Stimulated activated CD8-positive, alpha-beta memory T cell treated with anti-CD3 and anti-CD28 coated beads, Interleukin-4, amount 100 ng/mL, for 48 hours (primary cell): ENCODE measurements at places on chromosomes 13 and 19.
A peak's percentile ranks its signal among the peaks of the same experiment; 100 is the strongest.

DNA sequence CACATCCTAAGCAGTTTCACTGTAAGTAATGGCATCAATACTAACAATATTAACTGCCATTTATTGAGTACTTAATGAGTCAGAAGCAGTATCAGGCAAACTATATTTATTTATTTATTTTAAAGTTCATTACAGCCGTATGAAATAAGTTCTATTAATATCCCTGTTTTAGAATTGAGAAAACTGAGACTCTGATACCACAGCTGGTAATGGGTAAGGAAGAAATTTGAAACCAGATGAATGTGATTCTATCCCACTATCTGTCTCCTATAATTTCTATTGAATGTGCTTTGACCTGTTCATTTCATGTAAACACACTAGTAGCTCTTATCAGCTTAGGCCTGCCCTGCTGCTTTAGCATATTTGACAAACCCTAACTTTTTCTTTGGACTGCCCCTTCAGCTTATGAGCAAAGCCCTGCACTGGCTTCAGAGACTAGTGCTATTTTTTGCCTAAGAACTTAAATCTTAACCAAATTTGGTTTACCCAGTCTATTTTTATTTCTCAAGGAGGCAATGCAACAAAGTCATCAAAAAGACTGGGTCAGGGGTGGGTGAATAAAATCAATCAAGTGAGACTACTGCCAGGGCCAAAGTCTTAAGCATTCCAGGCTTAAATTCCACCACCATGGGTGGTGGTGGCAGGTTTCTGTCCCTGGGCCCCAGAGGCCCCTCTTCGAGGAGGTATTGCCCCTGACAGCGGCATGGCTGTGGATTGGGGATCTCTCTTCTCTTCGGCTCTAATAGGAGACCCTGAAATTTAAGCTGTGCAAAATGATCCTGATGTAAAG is 143.4 kb downstream of the DLEU7 start:
- no peak for DNase-seq

DNA sequence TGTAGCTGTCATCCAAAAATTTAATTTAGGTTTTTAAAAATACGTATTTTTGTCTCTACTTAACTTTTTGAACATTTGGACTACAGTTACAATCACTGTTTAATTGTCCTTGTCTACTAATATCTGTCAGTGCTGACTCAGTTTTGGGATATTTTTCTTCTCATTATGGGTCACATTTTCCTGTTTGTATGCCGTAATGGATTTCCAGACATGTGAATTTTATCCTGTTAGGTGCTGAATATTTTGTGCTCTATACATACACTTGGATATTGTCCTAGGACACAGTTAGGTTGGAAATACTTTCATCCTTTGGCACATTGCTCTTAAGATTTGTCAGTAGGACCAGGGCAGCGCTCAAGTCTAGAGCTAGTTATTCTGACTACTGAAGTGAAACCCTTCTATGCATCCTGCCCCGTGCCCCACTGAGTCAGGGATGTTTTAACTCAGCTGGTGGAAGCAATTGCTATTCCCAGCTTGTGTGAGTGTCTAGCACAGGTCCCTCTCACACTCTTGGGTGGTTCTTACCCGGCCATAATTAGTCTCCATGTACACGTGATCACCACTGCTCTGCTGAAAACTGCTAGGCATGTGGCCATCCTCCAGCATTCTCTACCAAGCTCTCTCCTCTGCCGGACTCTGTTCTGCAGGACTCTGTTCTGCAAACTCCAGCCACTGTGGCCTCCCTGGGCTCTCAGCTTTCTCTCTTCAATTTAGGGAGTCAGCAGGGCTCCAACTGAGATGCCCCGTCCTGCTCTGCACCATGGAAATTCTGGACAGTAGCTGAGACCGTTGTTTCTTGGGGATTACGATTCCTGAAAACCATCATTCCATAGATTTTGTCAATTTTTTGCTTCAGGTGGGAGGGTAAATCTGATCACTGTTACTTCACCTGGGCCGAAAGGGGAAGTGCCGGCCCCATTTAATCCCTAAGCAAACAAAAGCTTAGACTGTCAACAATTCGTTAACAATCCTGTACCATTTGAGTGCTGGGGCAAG is 11.1 kb downstream of the PROZ start:
- DNase-seq: no peak

GRCh38 chr19:41801792-41802211 is 5.4 kb downstream of the CEACAM3 start:
- no peak for DNase-seq

DNA sequence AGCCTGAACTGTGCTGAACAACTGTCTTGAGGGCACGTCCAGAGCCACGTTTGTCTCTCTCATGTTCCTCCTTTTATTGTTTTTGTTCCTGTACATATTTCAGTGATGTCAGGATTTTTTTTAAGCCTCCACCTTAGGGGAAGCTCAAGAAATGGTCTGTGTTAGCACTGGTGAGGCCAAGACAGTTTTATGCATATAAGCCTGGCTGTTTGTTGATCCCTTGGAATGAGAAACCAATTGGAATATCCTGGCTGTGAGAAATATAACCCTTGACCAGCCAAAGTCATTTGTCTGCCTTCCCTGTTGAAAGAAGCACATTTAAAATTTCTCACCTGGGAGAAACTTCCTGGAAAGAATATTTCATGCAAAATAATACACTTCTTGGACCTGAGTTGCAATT is 115.8 kb downstream of the DNAJC15 start:
- DNase-seq: no peak

DNA sequence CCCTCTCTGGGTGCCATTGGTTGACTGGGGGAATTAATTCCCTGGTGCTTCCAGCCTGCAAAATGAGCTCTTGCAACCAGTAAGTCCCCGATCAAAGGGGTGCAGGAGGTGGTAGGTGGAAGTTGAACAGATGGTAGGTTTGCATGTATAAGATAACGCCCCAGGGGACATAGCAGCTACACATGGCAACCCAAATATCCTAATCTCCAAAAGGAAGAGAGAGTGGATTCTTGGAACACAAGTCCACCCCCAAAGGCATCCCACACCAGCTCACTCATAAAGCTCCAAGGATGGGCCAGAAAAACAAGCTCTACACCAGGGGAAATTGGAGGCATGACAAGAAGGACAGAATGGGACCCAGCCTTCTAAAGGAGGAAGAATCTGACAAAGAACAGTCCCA is 4.8 kb downstream of the CD209 start:
- no peak for DNase-seq

GRCh38 chr19:20107301-20107700 is 29.5 kb downstream of the ZNF90 start:
- no peak for DNase-seq

GRCh38 chr13:51959773-51960172 is 51.5 kb downstream of the ATP7B start:
- DNase-seq: no peak

DNA sequence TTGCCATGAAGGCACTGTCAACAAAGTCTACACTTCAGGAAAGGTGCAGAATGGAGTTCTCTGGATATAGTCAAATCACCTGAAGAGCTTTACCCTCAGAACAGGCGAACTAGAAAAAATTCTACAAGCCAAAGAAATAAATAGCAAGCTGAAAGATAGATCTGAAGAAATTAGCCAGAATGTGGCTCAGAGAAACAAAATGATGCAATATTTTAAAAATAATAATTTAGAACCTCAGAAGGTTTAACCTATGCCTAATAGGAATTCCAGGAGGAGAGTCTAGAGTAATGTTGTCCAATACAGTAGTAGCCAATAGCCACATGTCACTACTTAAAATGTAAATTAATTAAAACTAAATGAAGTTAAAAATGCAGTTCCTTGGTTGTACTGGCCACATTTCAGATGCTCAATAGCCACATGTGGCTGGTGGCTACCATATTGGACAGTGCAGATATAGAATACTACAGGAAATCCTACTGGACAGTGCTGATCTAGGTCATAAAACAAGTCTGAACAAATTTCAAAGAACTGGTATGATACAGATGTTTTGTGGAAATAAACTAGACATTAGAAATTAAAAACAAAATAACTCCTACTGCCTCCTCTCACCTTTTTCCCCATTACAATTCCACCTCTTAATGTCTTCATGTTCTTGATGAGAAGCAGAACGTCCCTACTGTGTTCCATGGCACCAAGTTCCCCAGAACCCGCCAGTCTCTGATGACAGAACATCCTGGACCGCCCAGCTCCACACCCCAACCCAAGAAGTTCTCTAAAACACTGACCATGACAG is 679 bp upstream of the CDADC1 start:
- no peak for DNase-seq

DNA sequence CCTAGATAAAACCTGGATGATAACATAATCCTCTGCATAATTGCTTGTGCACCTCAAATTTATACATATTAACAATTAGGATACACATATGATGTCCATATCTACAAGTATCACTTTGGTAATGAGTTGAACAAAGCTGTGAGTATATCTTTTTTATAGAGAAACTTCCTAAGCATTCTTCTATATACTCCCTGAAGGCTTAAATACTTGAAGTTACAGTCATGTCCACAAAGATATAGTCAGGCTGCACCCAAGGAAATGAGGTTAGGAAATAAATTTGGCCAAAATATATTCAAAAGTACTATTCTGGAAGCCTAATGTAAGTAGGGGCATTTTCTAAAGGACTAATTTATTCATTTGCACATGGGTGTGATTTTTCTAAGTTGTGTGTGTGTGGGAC is 761.5 kb downstream of the PCDH9 start:
- no peak for DNase-seq

DNA sequence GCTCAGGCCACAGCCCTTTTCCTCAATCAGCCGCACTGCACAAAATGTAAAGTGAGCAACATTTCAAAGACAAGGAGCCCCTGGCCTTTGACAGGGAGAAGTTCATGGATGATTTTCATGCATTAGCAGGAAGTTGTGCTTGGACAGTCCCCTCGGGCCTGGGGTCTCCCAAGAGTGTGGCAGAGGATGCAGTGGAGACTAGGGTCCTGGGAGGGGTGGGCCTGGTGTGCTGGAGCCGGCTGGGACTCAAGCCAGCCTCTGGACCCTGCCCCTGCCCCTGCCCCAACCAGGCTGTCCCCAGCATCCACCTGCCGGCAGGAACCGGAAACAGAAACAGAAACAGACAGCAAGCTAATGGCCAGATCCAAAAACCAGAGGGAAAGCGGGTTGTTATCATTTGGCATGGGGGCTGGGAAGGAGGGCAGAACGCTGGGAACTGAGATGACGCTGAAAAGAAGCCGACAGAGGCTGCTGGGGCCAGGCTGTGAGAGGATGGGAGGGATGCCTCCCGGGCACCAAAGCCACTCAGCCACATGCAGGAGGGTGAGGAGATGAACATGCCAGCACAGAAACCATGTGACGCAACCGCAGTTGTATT is 2.3 kb downstream of the GAS6 start:
- no peak for DNase-seq

DNA sequence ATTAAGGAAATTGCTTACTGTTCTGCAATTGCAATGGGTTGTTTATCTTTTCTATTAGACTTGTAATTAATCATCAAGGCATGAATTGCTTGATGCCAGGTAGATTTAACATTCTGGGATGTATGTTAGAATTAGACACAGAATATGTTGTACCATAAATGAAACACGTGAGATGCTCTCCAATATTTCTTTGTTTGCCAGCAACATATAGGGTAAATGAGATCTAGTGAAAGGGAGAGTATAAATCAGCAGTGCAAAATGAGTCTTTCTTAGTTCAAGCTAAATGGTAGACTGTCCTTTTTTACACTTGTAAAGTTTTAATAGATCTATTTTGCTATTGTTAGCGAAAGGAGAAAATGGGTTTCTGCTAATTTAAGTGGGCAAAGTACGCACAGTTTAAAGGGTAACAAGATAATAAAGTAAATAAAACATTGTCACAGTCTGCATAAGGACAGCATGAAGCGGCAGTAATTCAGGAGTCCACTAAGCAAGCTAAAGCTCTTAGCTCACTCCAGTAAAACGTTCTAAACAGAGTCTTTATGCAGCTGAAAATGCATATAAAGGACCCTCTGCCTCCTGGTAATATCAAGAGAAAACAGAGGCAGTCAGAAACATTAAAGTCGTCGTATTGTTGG is 1137.1 kb downstream of the OLFM4 start:
- no peak for DNase-seq

GRCh38 chr13:113860051-113860664 is 3.7 kb downstream of the GAS6 start:
- DNase-seq: peak; percentile 15

GRCh38 chr19:374183-374885 is 29.7 kb upstream of the MIER2 start:
- no peak for DNase-seq

DNA sequence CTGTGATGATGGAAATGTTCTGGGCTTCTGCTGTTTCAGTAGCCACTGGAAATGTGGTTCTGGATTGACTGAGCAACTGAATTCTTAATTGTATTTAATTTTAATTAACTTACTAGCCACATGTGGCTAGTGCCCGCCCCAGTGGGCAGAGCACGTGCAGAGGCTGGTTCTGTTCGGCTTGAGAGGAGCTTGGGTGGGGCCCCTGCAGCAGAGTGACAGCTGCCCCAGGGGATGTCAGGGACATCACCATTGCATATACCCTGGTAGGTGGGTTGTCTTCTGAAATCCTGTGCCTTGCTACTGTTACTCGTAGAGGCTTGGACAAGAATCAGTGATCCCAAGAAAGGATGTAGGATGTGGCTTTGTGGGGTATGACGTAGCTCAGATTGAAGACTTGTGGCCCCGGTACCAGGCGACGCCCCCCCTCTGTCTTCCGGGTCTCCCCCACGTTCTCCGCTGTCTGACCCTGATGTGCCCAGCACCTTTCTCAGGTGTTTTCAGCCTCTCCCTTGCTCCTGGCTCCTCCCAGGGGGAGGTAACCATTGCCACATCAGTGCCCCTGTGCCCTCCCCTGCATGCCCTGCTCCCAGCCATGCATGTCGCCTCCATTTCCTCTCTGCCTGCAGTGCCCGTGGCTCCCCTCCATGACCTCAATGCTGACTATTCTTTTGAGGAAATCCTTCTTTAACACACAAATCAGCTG is 102.6 kb upstream of the RNF113B start:
- DNase-seq: no peak

DNA sequence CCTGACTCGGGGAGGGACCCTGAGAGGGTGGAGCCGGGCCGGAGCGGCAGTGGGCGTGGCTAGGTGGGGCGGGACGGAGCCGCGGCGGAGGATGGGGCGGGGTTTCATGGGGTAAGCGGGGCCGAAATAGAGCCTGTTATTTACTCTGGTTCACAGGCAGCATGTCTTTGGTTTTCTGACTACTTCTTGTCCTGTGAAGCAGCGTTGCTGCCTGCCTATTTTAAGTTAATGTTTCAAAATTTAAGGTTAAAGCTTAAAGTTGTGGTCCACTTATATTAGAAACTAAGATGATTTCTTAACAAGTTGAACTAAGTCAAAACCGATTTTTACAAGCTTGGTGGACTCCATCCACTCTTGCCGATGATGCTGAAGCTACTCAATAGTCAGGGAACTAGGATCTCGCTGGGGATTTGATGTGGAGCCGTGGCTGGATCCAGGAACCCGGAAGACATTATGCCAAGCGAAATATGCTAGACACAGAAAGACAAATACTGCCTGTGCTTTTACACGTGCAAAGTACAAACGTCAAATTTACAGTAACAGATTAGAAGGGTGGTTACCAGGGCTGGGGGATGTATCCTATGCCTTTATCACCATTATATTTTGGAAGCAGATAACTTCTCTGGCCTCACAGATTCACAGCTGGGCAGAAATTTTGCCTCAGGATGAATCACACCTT is 433 bp upstream of the ZNF616 start:
- DNase-seq: no peak

- DNase-seq: no peak
Observed at GRCh38 chr13:35191883-35192282, 249.8 kb downstream of the NBEA start.
